Tibial nerve (tissue), 4 donors: ENCODE measurements at places on chromosomes 6 and 20. TPM values are rescaled to one million over a fixed set of nuclear protein-coding genes. Genes with fewer than 3 reads are reported as not detected.

GLYATL3 gene
- total RNA-seq = not detected

EFCAB8 gene
- 0.87 TPM for total RNA-seq

BPIFA1 gene
- total RNA-seq = not detected

BMP5 gene
- 0.44 TPM for total RNA-seq

ERVFRD-1 gene
- 0.42 TPM for total RNA-seq

GPR6 gene
- not detected for total RNA-seq

DNA sequence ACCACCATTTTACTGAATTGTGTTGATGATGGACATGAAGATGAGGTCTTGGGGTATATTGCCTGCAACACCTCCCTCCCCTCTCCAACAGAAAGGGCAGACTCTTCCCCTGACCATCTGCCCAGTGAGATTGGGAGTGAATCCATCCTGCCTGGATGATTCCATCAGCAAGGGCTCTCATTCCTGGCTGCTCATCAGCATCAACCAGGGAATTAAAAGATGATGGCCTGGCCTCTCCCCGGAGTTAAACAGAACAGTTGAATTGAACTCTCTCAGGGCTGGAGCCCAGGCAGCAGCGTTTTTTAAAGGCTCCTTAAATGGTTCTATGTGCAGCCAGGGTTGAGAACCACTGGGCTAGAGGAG, 14.6 kb upstream of the MRPS18A start:
- H3K4me3 ChIP-seq = no peak overlapping the region
- no peaks in the 10 kb centered on the region for H3K27me3 ChIP-seq
- no peaks in the 10 kb centered on the region for H3K4me1 ChIP-seq
- DNase-seq = no peak

- no peaks in the 10 kb centered on the region for H3K27me3 ChIP-seq
- DNase-seq = no peak
- no peaks in the 10 kb centered on the region for H3K36me3 ChIP-seq
- H3K27ac ChIP-seq = no peak overlapping the region
- H3K4me3 ChIP-seq = no peak overlapping the region
Observed at GRCh38 chr6:157173776-157174175, 149.5 kb downstream of the TMEM242 start.

DNA sequence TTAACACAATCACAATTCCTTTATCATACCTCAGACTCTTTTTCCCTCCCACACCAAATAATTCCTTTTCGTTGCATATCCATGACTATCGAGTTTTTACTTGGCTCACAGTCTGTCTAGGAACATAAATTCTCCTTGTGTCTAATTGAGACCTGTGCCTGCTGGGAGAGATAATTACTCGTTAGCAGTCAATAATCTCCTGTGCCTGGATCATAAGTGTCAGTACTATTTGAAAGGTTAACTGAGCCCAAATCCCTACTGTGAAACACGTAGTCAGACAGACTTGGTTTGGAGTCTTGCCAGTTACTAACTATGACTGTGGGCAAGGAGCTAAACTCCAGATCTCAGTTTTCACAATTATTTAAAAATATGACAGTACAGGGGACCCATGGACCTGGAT, 5.7 kb upstream of the CTNNBL1 start:
- H3K36me3 ChIP-seq = no peaks in the 10 kb centered on the region
- H3K27me3 ChIP-seq = peaks cover 11% of the 10 kb centered on the region
- no peak for DNase-seq

DNA sequence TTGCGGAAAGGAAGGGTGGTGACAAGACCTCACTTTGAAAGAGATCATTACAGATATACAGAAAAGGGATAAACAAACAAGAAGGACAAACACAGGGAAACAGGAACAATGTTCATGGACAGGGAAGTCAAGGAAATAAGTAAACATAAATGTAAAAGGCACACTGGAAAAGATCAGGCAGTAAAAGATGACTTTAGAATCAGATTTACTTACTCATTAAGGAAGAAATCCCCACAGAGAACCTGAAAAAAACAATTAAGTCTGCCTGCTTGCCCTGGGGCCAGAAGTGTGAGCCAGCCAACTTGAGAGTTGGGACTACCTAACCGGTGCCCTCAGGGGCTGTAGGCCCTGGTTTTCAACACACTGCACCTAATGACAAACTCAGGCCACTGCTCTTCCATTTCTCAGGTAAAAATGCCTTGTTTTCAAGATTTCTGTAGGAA, 1.7 kb downstream of the APMAP start:
- H3K36me3 ChIP-seq = no peaks in the 10 kb centered on the region
- no peak overlapping the region for H3K27ac ChIP-seq

- no peak for DNase-seq
- H3K36me3 ChIP-seq = no peaks in the 10 kb centered on the region
- H3K4me3 ChIP-seq = no peak overlapping the region
- peak overlapping the region; percentile 10 for H3K27ac ChIP-seq
Observed at GRCh38 chr6:148467926-148468325, 125.3 kb downstream of the SASH1 start.

DNA sequence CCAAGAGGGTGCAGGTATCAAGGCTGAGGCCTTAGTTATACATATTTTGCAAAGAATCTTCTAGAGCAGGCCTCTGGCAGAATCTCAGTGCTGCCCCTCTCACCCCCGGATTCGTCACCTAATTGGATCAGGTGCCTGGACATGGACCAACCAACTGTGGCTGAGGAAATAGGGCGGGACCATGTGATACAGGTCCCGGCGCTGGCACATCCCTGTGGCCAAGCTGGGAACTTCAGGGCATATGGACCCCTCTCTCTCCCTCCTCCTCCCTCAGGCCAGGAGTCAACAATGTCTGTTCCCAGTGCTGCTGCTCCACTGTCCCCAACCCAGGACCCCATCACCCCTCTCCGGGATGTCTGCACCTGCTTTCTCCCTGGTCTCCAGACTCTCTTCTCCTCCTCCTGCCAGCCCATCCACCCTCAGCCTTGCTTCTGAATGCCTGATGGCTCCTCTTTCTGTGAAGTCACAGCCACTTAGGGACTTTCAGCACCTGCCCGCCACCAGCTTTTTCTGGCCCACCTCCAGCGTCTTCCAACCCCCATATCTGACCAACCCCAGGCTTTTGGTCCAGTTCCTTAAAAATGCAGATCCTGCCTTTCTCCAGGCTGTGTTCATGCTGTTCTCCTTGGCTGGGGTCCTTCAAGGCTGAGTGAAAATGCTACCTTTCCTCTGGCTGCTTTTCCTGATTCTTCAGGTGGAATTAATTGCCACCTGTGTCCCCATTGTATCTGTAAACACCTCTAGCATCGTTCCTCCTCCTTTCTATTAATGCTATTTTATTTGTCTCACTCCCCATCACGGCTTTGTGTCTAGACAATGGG, 19.0 kb upstream of the MLN start:
- no peak overlapping the region for H3K4me3 ChIP-seq
- no peaks in the 10 kb centered on the region for H3K36me3 ChIP-seq
- no peak for DNase-seq
- H3K27me3 ChIP-seq = no peaks in the 10 kb centered on the region
- H3K4me1 ChIP-seq = no peaks in the 10 kb centered on the region

DNA sequence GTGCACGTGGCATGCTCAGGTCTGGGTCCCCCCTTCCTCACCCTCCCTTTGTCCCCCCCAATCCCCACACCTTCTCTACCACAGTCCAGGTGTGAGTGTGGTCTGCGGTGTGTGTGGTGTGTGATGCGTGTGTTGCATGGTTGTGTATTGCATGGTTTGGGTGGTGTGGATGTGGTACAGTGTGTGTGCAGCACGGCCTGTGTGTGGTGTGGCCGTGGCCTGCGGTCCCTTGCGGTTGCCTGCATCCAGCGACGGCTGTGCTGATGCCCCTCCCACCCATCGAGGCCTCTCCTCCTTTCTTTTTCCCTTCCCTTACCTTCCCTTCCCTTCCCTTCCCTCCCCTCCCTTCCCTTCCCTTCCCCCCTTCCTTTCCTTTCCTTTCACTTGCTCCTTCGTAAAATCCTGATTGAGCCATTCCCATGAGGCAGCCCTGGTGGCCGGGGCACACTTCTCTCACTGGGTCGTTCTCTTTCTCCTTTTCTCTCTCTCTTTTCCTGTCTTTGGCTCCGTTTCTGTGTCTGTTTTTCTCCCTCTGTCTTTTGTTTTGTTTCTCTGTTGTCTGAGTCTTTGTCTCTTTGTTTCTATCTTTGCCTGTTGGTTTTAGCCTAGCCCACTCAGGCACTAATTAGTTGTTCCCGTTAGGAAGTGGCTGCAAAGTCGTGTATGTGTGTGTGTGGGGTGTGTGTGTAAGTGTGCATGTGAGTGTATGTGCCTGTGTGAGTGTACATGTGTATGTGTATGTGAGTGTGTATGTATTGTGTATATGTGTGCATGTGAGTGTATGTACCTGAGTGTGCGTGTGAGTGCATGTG, 65.7 kb downstream of the SRC start:
- H3K27me3 ChIP-seq = no peaks in the 10 kb centered on the region
- H3K4me3 ChIP-seq = no peak overlapping the region
- no peak overlapping the region for H3K27ac ChIP-seq
- H3K4me1 ChIP-seq = peaks cover 39% of the 10 kb centered on the region
- DNase-seq = no peak

DNA sequence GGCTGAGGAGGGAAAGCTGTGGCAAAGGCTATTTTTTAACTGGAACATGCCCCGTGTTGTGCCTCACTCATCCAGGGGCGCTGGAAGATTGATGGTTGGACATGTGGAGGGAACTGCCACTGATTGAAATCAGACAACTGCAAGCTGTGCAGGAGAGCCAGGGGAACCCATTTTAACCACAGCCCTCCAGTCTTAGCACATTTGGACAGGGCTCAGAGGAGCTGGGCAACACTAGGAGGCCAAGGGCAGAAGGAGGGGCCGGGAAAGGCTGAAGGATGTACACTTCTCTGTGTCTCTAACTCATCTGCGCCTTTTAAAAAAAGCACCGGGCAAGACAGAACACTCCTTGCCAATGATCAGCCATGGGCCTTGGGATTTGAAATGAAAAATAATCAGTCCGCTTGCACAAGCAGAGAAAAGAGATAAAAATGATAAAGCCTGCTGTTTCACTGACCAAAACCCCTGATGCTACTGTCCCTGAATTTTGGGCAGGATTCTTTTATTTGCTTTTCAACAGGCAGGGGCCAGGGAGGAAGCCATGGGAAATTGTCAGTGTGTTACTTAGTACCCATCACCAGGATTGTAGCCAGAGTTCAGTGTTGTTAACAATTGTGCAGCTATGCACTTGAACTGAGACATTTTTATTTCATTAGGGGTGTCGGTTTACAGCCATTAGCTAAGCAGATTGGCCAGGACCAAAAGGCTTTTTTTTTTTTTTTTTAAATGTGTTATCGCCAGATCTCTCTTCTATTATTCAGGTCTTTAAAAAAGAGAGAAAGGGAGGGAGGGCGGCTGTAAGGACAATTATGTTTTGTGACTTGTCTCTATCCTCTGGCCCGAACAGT, 109.3 kb upstream of the EYA4 start:
- H3K4me3 ChIP-seq = no peak overlapping the region
- H3K4me1 ChIP-seq = no peaks in the 10 kb centered on the region
- DNase-seq = no peak
- H3K36me3 ChIP-seq = no peaks in the 10 kb centered on the region
- no peaks in the 10 kb centered on the region for H3K27me3 ChIP-seq
- H3K27ac ChIP-seq = no peak overlapping the region

GRCh38 chr20:24425523-24426135, 43.8 kb upstream of the SYNDIG1 start:
- no peak overlapping the region for H3K27ac ChIP-seq
- H3K4me1 ChIP-seq = no peaks in the 10 kb centered on the region
- no peaks in the 10 kb centered on the region for H3K27me3 ChIP-seq
- H3K4me3 ChIP-seq = no peak overlapping the region
- no peak for DNase-seq

DNA sequence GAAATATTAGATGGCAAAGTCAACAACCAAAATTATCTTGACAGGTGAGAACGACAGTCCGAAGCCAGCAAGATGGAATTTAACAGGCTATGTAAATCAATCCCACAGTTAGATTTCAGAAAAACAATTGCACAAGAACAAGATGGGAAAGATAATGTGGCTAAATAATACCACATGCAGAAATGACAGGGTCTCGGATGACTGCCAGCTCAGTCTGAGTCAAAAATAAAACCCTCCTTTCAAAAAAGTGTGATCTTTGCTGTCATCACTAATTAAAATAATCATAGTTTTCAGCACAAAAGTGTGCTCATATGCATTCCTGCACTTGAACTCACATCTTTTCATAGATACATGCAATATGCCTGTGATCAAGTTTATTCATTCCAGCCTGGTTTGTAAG, 25.9 kb downstream of the FOXQ1 start:
- H3K27ac ChIP-seq = no peak overlapping the region
- DNase-seq = no peak
- H3K4me3 ChIP-seq = no peak overlapping the region
- no peaks in the 10 kb centered on the region for H3K36me3 ChIP-seq
- no peaks in the 10 kb centered on the region for H3K27me3 ChIP-seq

DNA sequence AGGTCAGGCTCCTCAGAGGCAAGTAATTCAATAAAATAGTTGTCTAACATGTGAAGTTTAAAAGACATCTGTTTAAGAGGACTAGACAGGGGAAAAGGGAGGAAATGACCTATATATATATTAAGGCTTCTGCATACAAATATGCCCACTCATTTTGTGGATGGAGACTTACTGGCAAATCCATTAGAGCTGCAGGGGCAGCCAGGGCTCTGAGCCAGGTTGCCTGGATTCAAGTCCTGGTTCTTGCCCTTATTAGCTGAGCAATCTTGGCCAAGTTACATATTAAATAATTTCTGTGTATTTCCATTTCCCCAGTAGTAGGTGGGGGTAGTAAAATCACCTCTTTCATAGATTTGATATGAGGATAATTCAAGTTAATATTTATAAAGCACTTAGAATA, 287.0 kb upstream of the RIMS1 start:
- no peak overlapping the region for H3K27ac ChIP-seq
- no peak for DNase-seq
- no peaks in the 10 kb centered on the region for H3K36me3 ChIP-seq
- H3K4me1 ChIP-seq = no peaks in the 10 kb centered on the region
- H3K4me3 ChIP-seq = no peak overlapping the region

- H3K36me3 ChIP-seq = no peaks in the 10 kb centered on the region
- H3K4me3 ChIP-seq = no peak overlapping the region
- H3K4me1 ChIP-seq = no peaks in the 10 kb centered on the region
- no peak overlapping the region for H3K27ac ChIP-seq
- DNase-seq = no peak
Observed at GRCh38 chr6:38846844-38847243, 131.7 kb downstream of the DNAH8 start.

GRCh38 chr6:42148058-42148457, 5.6 kb upstream of the C6orf132 start:
- H3K36me3 ChIP-seq = no peaks in the 10 kb centered on the region
- no peak overlapping the region for H3K4me3 ChIP-seq
- H3K4me1 ChIP-seq = no peaks in the 10 kb centered on the region
- H3K27me3 ChIP-seq = no peaks in the 10 kb centered on the region

GRCh38 chr20:10848810-10849370, 175.1 kb upstream of the JAG1 start:
- H3K4me3 ChIP-seq = no peak overlapping the region
- no peak for DNase-seq
- no peaks in the 10 kb centered on the region for H3K27me3 ChIP-seq
- H3K36me3 ChIP-seq = no peaks in the 10 kb centered on the region
- peaks cover 5% of the 10 kb centered on the region for H3K4me1 ChIP-seq
- H3K27ac ChIP-seq = peak overlapping the region; percentile 17
